ENCODE measurements at places on chromosomes 7 and 10. TPM values are rescaled to one million over a fixed set of nuclear protein-coding genes. Genes with fewer than 3 reads are reported as not detected.
A peak's percentile ranks its signal among the peaks of the same experiment; 100 is the strongest.

- no peak overlapping the region for H3K4me3 ChIP-seq
- DNase-seq, result no peak
- H3K27ac ChIP-seq, result no peak overlapping the region
- no peaks in the 10 kb centered on the region for H3K4me1 ChIP-seq
- H3K27me3 ChIP-seq, result no peaks in the 10 kb centered on the region
Observed at GRCh38 chr7:152527610-152528032, 91.8 kb upstream of the KMT2C start.

The TRUB1 gene
- total RNA-seq, result 31.7 TPM

DNA sequence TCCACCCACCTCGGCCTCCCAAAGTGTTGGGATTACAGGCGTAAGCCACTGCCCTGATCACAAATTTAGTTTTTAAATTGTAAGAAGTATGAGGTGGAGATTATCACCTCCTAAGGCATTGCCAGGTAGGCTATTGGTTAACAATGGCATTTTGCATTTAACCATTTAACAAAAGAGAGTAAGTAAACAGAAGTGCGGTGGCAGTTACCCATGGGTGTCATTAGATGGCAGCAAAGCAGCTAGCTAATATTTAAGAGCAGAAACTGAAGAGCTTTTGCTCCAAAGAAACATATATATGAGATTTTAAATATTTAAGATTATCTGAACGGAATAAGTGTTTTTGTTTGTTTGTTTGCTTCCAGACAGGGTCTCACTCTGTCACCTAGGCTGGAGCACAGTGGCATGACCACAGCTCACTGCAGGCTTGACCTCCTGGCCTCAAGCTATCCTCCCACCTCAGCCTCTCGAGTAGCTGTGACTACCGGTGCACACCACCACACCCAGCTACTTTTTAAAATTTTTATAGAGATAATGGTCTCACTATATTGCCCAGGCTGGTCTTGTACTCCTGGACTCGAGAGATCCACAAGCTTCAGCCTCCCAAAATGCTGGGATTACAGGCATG, 325.5 kb upstream of the C7orf33 start:
- H3K27me3 ChIP-seq, result no peaks in the 10 kb centered on the region
- H3K36me3 ChIP-seq, result no peaks in the 10 kb centered on the region
- no peak overlapping the region for H3K27ac ChIP-seq
- DNase-seq, result no peak
- H3K4me1 ChIP-seq, result no peaks in the 10 kb centered on the region

DNA sequence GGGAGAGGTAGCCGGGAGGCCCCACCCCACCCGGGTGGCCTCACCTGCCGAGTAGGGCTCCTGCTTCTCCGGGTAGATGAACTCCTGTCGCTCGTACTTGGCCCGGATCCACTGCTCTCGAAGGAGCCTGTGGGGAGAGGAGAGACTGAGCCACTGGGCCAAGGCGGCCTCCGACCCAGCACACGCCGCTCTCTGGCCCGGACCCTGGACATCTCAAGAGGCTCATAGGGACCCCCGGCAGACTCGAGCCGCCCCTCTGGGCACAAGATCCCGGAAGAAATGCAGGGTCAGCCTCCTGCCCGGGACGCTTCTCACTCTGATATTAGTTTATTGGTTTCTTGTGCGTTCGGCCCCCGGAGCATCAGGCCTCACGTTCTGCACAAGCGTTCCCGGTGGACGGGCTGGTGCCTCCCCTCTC, 34.5 kb downstream of the ADAP1 start:
- peaks cover 5% of the 10 kb centered on the region for H3K27me3 ChIP-seq
- no peak overlapping the region for H3K27ac ChIP-seq
- no peaks in the 10 kb centered on the region for H3K4me1 ChIP-seq
- DNase-seq, result no peak
- no peak overlapping the region for H3K4me3 ChIP-seq
- no peaks in the 10 kb centered on the region for H3K36me3 ChIP-seq

The DNAJC1 gene
- 16.1 TPM for total RNA-seq

DNA sequence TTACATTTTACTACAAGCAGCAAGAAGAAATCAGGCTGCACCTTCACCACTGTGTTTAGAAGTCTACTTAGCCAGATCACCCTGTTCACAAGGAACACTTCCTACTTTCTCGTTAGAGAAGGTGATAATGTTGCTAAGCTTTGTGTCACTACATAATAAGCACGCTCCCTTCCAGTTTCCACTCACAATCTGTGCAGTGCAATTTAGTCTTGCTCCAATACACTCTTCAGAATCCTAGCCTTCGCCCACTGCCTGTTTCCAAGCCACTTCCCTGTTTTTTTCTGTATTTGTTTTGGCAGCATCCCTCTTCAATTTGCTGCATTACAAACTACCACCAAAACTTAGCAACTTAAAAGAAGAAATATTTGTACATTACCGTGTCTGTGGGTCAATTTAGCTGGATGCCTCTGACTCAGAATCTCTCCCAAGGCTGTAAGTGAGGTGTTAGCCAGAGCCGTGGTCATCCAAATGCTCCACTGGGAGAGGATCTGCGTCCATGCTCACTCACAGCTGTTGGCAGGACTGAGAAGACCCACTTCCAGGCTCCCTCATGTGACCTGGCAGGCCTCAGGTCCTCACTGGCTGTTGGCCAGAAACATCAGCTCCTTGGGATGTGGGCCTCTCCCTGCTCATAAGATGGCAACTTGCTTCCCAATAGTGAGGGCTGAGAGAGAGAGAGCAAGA, 110.4 kb downstream of the PON1 start:
- H3K36me3 ChIP-seq, result no peaks in the 10 kb centered on the region
- H3K27me3 ChIP-seq, result no peaks in the 10 kb centered on the region
- DNase-seq, result peak; percentile 61

GRCh38 chr10:23199768-23200511, 7.8 kb downstream of the PTF1A start:
- H3K27ac ChIP-seq, result no peak overlapping the region
- no peak overlapping the region for H3K4me3 ChIP-seq
- peaks cover under 1% of the 10 kb centered on the region for H3K4me1 ChIP-seq
- peaks cover 76% of the 10 kb centered on the region for H3K27me3 ChIP-seq
- H3K36me3 ChIP-seq, result no peaks in the 10 kb centered on the region
- no peak for DNase-seq

The INSYN2A gene
- 0.16 TPM for total RNA-seq

DNA sequence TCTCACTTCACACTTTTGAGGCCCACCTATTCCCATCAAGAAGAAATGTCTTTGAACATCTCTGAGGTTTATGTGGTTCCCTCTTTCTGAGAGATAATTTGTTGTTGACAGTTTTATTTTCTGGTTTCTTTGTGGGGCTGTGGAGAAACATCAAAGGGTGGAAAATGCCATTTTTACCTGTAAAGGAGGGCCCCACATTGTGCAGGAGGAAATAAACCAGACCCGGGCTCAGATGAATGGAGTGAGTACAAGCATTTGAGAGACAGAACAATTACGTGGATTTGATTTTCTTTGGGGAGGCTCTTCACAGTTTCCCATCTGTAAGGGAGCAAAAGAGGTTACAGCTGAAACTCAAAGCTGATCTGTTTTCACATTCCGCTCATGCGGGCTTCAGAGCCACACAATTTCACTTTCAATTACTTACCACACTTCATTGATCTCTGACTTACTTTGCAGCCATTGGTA, 29.8 kb downstream of the ITPRIP start:
- no peak overlapping the region for H3K27ac ChIP-seq
- H3K4me1 ChIP-seq, result peaks cover 80% of the 10 kb centered on the region
- H3K36me3 ChIP-seq, result peaks cover 30% of the 10 kb centered on the region
- no peaks in the 10 kb centered on the region for H3K27me3 ChIP-seq

The IGF2BP3 gene
- 0.30 TPM for total RNA-seq
